ENCODE measurements at places on chromosomes 16 and 17.
A peak's percentile ranks its signal among the peaks of the same experiment; 100 is the strongest.

DNA sequence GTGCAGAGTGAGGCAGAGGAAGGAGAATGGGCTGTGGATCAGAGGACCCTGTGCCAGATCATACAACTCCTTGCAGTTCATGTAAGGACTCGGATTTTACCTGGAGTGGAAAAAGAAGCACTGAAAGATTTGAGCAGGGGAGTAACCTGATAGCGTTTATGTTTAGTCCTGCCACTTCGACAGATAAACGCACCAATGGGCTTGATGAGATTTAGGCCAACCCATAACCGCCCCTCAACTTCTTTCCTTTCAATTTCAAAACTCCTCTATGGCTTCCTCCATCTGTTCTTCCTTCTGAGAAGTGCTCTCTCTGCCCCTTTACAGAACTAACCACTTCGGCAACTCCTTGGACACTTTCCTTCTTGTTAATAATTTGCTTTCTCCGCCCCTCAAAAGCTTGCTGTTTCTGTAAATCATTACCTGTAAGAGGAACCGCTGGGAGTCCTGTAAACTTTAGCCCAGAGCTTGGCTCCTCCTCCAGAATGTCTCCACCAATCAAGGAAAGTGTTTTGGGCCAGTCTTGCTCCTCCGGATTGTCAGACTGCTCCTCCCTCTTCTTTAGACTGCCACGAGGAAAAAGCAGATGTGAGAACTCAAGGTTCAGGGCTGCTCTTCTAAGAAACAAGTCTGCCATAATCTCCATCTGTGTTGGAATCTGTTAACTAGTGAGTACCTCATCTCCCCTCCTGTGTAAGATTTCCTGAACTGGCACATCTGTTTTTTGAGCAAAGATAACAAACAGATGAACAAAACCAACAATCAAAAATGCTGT lies at the start of gene ACSM3:
TSS of gene ACSM3 (plus strand) at position 554 of the 772 bp plus-strand sequence. CDS start 6,021 bp downstream, outside the sequence.
- peak; percentile 95 for DNase-seq

DNA sequence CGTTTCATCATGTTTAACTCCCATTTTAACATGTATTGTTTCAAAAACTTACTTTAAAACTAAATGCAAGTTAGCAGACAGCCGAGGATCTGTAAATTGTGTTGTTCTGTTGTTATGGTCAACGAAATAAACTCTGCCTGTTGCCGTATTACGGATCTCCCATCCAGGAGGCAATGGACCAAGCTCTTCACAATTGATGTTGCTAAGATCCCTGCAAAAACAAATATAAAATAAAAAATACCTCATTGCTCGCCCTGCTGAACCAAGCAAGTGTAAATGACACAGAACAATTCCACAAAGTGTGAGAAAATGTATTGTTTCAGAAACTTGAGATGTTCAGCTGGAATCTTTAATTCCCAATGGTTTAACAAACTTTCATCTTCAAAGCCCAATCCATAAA lies 65.0 kb downstream of the CEP95 start:
- no peak for DNase-seq

DNA sequence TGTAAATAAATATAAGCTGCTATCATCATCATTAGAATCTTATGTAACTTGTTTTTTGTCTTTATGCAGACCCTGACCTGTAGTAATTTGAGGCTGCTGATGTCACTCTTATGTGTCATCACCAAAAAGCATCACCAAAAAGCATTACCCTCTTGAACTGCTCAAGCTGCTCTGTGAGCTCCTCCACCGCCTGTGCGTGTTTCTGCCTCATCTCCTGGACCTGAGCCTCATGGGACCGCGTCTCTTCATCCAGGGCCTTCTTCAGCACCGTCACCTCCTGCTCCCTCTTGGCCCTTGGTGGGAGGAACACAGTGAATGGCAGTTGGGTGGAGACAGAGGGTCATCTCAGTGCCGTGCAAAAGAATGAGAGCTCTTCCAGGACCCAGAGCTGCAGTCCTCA lies 82.4 kb downstream of the NDE1 start:
- DNase-seq, result no peak

DNA sequence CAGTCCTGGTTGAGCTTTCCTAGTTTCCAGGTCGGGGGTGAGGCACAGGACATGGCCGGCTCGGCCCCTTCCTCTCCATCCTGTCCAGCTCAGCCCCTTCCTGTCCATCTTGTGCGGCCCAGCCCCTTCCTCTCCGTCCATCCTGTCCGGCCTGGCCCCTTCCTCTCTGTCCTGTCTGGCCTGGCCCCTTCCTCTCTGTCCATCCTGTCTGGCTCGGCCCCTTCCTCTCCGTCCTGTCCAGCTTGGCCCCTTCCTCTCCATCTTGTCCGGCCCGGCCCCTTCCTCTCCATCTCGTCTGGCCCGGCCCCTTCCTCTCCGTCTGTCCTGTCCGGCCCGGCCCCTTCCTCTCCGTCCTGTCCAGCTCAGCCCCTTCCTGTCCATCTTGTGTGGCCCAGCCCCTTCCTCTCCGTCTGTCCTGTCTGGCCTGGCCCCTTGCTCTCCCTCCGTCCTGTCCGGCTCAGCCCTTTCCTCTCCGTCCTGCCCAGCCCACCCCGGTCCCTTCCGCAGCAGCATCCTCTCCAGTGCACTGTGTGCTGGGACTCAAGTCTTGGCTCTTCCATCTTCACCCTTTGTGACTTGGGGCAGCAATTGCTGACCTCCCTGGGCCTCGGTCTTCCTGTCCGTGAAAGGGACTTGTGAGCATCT lies 5.5 kb upstream of the ZNF750 start:
- no peak for DNase-seq

- DNase-seq, result no peak
Observed at GRCh38 chr17:78124836-78125137, 3.8 kb downstream of the TMC6 start.

DNA sequence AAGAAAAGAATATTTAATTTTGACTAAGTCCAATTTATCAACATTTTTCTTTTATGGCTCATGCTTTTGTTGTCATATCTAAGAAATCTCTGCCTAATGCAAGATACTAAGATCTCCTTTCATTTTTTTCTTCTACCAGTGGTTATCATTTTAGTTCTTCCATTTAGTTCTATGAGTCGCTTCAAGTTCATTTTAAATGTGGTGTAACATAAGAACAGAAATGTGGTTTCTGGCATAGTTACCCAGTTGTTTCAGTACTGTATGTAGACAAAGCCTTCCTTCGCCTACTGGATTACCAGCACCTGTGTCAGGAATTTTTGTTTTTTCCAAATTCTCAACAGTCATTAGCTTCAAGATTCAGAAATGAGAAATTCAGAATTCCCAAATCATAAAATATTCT lies 175.7 kb downstream of the PARN start:
- no peak for DNase-seq

- peak; percentile 46 for DNase-seq
Observed at GRCh38 chr17:77802811-77803220, 155.7 kb upstream of the TNRC6C start.

- no peak for DNase-seq
Observed at GRCh38 chr16:21227866-21228265, 5.6 kb upstream of the ANKS4B start.

DNA sequence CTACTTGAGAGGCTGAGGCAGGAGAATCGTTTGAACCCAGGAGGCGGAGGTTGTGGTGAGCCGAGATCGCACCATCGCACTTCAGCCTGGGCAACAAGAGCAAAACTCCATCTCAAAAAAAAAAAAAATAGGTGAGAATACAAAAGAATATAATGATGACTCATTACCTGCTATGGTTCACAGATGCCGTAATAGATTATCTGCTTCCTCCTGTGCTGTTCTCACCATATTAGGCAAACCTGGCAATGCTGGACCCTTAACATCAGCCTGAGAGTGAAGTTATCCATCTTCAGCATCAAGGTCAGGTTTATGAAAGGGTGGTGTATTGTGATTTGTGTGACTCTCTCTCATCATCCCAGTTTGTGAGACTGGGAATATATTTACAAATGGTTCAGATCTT lies 271.3 kb upstream of the CPHXL start:
- DNase-seq, result no peak

Data from small intestine (tissue), 16 donors.